ENCODE measurements at places on chromosomes 11 and 22.

DNA sequence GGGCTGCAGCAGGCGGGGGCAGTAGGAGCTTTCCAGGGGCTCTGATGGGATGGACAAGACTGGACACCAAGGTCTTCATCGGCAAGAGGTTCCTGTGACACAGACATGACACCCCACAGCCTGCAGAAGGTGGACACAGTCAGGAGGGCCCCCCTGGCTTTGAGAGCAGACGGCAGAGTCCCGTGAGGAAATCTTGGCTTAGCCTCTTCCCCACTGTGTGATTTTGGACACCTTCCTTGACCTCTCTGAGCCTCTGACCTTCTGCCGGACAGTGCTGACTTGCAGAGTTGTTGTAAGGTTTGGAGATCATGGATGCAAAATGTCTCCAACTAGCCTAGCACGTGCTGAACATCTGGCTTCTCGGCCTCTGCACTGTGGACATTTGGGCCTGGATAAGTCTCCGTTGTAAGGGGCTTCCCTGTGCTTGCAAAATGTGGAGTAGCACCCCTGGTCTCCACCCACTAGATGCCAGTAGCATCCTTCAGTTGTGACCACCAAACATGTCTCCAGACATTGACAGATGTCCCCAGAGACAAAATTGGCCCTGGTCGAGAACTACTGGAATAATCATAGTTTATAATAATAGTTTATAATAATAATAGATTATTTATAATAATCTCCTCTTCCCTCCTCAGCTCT, 54.6 kb downstream of the MCM5 start:
- DNase-seq, result no peak

GRCh38 chr11:109424901-109425300, 2.9 kb downstream of the C11orf87 start:
- DNase-seq, result no peak

DNA sequence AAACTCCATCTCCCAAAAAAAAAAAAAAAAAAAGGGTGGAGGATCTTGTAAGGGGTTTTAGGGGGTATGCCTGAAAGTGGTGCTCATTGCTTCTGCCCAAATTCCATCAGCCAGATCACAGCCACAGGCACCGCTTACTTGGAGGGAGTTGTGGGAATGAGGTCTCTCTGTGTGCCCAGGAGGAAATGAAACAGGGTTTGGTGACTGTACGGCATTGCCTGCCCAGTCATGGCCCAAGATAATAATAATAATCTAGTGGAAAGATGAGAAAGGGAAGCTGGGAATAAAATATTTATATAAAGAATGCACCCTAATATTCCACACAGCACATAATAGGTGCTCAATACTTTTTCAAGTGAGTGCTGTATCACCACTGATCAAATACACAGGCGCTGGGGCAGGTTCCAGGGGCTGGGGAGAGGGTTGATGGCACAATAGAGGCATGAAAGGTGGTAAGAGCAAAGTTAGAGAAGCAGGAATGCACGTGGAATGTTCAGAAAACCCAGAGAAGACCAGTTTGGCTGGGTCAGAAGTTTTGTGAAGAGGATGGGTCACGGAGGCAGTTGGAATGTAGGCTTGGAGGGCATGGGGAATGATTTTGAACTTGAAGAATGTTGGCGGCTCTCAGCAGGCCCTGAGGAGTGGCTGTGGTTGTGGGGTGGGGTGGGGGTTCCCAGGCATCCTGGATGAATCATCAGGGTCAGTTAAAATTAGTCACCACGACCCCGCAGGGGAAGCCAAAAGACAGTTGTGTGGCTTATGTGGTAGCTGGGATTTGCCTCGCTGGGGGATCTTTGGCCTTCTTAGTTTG, 12.5 kb upstream of the MB start:
- no peak for DNase-seq

DNA sequence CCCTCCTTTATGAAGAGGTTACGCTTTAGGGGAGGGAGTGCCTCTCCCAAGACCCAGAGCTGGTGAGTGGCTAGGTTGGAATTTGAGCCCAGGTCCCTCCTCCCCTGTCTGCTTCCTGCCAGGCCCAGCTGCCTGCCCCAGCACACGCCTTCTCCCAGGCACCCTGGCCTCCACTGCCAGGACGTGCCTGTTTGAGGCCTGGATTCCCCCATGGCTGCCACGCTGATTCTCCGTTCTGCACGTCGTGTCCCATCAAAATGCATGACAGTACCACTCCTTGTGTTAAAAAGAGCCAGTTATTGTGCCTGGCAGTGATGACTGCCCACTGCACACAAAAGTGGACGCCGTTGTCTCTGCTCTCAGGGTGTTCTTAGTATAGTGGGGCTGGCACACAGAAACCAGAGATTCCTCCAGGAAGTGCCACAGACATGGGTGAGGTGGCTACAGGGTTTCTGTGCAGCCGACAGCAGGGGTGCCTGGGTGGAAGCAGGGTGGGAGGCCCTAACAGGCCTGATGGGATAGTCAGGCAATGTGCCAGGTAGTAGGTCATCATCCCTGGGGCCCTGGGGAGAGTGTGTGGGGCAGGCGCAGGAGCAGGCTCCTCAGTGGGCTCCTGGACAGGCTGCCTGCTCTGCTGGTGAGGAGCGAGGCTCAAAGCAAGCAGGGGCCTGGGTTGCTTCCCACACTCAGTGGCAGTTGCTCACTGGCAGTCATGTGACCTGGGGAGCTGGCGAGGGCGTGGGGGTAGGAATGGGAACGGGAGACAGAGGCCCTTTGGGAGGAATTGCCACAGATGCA, 24.2 kb downstream of the MED15 start:
- DNase-seq, result no peak

Measured in stimulated activated CD4-positive, alpha-beta T cell treated with anti-CD3 and anti-CD28 coated beads, Interleukin-15, amount 100 ng/mL, for 1 hour (primary cell).